ENCODE measurements at places on chromosomes 2 and 18.

GRCh38 chr2:160194946-160195345 lies 5.1 kb downstream of the ITGB6 start:
- DNase-seq: no peak

DNA sequence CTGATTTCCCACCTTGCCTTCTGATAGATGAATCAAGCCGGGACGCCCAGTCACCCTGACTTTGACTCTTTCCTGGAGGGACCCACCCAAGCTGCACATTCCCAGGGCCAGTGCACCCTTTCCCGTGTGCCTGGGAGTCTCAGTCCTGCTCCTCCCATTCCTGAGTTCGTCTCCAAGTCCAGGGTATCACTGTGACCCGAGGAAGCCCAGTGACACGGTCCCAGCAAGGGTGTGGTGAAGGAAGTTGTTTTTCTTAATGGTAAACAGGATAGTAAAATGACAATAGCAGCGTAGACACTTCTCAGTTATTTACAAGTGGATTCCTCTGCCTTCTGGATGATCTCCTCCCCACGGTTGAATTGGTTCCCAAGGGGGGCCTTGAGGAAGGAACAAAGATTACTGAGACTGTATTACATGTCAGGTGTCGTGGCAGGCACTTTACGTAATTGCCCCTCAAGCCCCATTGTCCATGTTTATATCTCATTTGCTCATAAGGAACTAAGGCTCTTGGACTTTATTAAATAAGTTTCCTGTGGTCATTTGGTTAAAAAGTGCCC lies 123.3 kb downstream of the PRKCE start:
- DNase-seq: no peak

DNA sequence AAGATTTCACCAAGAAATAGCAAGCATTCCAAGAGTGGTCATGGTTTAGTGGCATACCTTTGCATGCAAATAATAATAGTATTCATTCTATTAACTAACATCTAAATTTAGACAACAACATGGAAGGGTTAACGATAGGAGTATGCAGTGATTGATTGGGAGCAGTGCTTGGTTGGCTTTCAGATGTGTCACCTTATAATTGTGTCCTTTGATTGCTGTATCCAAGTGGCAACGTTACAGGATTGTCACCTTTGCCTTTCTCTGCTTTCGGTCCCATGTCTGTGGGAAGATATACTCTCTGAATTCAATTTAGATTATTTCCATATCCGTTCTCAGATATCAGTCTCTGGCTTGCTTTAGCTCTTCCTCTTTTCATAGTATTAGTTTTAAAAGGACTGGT lies 152.8 kb upstream of the MAP3K20 start:
- DNase-seq: no peak

- no peak for DNase-seq
Measured at GRCh38 chr2:219358170-219359075, 25.9 kb upstream of the RESP18 start.

DNA sequence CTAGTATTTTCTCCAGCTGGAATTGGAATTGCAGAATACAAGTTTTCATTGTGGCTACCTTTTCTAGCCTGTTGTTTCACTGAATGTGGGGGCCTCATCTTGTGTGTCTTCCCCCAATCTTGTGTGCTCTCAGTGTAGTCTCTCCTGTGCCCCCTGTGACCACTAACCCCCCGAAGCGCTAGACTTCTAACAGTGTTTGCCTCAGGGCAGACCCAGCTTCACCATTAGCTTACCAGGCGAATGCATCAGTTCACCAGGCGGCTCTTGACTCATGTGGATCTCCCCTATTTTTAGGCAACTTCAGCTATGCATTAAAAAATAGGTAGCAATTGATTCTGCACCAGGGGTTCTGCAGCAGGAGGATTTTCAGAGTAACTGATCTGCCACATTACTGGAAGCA lies 376.2 kb upstream of the MEIS1 start:
- DNase-seq: no peak

GRCh38 chr2:121260370-121261154 lies 24.4 kb downstream of the TFCP2L1 start:
- DNase-seq: no peak
